Stimulated activated CD8-positive, alpha-beta memory T cell treated with anti-CD3 and anti-CD28 coated beads, Interleukin-4, amount 100 ng/mL, for 1 hour (primary cell): ENCODE measurements at places on chromosomes 11 and 22.

DNA sequence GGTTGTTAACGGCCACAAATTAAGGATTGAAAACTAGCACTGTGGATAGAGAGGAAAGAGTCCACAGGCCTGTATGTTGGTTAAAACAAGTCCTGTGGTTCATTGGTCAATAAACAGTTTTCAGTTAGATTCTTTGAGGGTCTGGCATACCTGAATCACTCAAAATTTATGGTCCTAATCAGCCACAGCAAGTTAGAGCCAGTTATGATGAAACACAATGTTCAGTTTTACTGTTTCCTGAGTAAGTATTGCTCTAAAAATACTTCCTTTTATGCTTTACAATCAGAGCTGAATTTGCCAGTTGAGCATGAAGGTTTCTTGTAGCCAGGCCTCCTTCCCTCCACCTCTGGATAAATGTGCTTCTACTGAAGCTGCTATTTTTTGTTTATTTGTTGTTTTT, 12.9 kb upstream of the CAT start:
- no peak for DNase-seq

- DNase-seq, result no peak
Observed at GRCh38 chr22:37048133-37048532, 3.4 kb upstream of the KCTD17 start.

- DNase-seq, result no peak
Observed at GRCh38 chr11:34316347-34317035, 41.3 kb downstream of the ABTB2 start.

DNA sequence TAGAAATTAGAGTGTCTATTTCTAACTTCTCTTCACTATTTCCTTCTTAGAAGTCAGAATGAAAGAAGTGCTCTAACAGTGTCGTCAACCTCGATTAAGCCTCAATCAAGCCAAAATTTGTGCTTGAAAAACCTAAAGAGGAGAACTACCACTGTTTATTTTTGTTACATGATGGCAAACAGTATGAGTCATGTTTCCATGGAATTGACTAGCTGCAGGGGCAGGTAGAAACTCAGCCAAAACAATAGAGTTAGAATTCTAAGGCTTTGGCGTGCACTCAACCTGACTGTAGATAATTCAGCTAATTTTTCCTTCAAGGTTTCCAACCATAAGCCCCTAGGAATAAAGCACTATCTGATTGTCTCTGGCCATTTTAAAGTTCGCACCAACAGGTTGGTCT, 415.9 kb downstream of the ETS1 start:
- DNase-seq, result no peak

DNA sequence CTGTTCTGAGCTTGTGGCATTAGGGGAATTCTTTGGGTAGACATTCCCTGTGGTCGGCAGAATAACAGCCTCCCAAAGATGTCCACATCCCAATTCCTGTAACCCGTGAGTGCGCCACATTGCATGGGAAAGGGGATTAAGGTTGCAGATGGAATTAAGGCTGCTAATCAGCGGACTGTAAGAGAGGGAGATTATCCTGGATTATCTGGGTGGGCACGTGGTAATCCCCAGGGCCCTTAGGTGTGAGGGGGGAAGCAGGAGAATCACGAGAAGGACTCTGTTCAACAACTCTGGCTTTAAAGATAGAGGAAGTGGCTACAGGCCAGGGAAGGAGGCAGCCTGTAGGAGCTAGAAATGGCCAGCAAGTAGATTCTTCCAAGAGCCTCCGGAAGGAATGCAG, 16.0 kb downstream of the CACNG2 start:
- no peak for DNase-seq

GRCh38 chr11:1122664-1123002, 35.1 kb upstream of the MUC5AC start:
- DNase-seq, result no peak

GRCh38 chr11:116994195-116994594, 104.0 kb downstream of the SIK3 start:
- DNase-seq, result no peak
